ENCODE measurements at places on chromosomes 5 and 9.
A peak's percentile ranks its signal among the peaks of the same experiment; 100 is the strongest.

GRCh38 chr5:115859378-115859777 is 17.6 kb downstream of the AP3S1 start:
- DNase-seq = no peak

GRCh38 chr5:34416501-34417008 is 239.6 kb upstream of the RAI14 start:
- no peak for DNase-seq

DNA sequence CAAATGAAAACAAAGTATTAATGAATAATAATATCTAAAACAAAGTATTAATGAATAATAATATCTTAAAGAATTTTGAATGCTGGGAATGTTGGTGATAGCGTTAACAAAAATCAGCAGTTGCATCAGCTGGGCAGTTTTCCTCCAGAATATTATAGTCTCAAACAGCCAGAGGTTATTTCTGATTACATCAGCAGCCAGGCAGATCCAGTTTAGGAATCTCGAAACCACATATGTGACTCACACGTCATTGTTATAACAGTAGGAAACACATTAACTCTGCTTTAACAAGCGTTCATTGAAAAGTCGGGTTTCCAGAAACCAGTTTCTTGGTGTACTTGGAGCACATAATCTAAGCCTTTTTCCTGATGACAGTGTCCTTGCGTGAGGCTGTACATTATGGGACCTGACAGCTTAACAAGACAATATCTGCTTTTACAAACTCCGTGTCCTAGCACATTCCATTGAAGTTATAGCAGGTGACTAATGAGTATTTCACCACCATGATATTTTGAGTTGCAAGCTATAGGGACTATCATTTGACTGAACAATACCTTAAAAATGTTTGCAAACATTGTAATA is 559.5 kb upstream of the KLF4 start:
- peak; percentile 15 for DNase-seq

DNA sequence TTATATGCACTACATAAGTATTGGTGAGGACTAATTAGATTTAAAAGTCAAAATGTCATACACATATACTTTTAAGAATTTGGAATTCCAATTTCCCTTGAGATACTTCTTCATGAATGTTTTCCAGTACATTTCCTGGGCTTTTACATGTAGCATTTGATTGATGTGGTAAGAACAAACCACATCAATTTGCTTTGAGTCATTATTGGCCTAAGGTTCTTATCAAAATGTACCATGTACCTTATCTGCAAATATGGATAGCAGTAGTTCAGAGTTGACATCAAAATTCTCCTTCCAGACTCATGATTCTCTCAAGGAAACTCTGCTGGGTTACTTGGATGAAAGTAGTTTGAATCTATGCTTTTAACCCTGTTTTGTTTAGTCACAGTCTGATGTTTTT is 2.5 kb downstream of the CAST start:
- DNase-seq = no peak

DNA sequence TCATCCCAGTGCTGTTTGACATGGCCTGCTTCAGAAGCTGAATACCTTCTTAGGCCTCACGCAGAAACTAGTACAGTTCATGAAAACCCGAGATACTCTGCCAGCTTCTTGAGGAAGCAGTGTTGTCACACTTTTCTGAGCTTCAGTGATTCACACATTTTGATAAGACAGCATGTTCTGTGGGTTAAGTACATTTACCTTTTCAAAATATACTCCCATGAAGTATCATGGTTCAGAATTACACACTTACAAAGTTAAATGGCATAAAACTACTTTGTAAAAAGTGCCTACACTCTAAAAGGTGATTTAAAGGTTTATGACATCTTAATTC is 56.9 kb downstream of the VCAN start:
- DNase-seq = no peak

DNA sequence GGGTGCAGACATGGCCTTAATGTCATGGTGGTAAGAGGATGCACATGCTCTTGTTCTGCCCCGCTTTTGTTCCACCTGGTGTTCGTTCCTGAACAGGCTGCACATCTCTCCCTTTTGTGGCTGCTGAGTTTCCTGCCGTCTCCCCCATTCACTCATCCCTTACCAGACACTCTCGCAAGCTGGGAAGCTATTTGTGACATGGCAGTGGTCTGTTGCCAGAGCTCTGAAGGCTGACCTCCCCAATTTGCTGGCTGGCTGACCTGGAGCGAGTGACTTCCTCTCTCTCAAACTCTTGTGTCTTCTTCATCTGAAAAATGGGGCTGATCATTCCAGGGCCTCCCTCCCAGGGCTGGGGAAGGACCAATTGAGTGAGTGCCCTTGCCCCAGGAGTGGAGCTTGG is 35.9 kb downstream of the HRH2 start:
- DNase-seq = no peak

- DNase-seq = peak; percentile 74
Measured at GRCh38 chr5:141951332-141951781, 6.6 kb downstream of the PCDH12 start.

DNA sequence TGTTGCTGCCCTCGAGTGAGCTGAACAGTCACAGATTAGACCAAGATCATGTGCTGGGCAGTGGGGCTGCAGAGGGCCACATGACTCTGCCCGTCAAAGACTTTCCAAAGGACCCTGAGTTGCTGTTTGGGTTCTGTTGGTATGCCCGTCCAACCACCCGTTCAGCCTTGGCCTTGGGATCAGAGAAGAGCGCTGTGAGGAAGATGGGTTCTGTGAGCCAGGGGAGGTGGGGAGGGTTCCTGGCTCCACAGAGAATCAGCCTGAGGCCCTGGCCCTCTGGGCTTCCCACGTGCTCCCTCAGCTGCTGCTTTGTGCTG is 72.6 kb downstream of the RGS3 start:
- DNase-seq = no peak

- no peak for DNase-seq
Measured at GRCh38 chr9:27572061-27572460, 1.2 kb downstream of the C9orf72 start.

DNA sequence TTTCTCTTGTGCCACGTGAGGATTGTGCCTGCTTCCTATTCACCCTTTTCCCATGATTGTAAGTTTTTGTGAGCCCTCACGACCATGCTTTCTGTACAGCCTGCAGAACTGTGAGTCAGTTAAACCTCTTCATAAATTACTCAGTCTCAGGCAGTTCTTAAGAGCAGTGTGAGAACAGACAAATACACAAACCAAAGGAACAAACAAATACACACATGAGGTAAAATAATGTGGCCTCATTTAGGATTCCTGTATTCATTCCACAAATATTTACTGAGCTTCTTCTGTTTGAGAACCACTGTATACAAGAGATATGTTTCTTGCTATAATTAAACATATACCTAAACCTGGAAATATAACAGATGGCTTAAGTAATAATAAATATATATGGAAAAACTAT is 760.3 kb downstream of the CDH9 start:
- no peak for DNase-seq

- DNase-seq = no peak
Measured at GRCh38 chr9:6218099-6218502, 2.5 kb downstream of the IL33 start.

- DNase-seq = no peak
Measured at GRCh38 chr5:62268792-62269191, 37.2 kb upstream of the KIF2A start.

DNA sequence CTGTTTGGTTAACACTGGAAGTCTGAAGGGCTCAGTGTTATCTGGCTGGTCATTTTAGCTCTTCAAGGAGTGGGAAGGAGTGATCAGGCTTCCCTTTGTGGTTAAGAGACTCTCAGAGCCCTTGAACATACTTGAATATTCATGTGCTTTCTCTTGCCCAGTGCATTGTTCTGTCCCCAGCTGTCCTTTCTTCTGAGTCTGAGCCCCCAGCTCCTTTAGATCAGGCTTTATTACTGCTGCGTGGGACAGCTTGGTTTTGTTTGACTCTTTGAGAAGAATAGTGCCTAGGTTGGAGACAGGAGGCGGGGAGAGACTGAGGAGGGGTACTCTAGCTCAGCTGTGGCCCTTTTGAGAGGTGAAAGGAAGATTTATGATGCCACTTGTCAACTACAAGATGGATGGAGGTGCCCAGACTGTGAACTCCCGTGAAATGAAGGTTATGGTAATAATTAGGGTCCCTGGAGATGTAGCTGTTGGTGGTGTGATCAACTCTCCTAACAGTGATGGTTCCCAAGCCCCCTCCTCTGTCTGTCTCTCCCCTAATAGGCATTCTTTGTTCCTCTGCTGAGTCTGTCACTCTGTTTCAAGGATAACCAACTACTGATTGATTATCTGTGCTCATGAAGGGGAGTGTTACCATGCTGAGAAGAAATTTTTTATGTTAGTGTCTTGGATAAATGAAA is 83.1 kb upstream of the GLRA1 start:
- DNase-seq = no peak

- DNase-seq = no peak
Measured at GRCh38 chr5:59661954-59662615, 231.4 kb downstream of the PDE4D start.

DNA sequence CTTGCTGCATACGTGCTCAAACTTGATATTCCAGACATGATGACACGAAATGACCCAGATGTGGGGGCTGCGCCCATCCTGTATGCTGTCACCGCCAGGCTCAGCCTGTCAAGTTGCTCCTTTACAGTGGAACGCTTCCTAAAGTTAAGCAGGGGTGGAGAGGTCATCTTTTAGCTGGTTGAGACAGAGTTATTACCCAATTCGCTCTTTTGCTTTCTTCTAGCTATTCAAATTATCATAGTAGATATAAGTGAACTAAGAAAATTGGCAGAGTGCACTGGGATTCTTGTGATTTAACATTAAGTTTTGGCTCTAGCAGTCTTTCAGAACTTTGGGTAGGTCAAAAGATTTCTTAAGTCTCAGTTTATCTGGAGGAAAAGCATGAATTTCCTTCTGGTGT is 69.8 kb upstream of the BASP1 start:
- DNase-seq = no peak

GRCh38 chr5:113071401-113071800 is 94.8 kb downstream of the DCP2 start:
- no peak for DNase-seq

GRCh38 chr5:126053630-126054029 is 369.6 kb upstream of the GRAMD2B start:
- no peak for DNase-seq

- DNase-seq = no peak
Measured at GRCh38 chr9:134214766-134215419, 50.5 kb upstream of the RNU6ATAC start.

- DNase-seq = no peak
Measured at GRCh38 chr5:109830955-109831502, 141.3 kb downstream of the MAN2A1 start.

- DNase-seq = no peak
Measured at GRCh38 chr5:421901-422300, 21.1 kb upstream of the EXOC3 start.

- no peak for DNase-seq
Measured at GRCh38 chr5:151474799-151475198, 27.4 kb downstream of the SLC36A1 start.

DNA sequence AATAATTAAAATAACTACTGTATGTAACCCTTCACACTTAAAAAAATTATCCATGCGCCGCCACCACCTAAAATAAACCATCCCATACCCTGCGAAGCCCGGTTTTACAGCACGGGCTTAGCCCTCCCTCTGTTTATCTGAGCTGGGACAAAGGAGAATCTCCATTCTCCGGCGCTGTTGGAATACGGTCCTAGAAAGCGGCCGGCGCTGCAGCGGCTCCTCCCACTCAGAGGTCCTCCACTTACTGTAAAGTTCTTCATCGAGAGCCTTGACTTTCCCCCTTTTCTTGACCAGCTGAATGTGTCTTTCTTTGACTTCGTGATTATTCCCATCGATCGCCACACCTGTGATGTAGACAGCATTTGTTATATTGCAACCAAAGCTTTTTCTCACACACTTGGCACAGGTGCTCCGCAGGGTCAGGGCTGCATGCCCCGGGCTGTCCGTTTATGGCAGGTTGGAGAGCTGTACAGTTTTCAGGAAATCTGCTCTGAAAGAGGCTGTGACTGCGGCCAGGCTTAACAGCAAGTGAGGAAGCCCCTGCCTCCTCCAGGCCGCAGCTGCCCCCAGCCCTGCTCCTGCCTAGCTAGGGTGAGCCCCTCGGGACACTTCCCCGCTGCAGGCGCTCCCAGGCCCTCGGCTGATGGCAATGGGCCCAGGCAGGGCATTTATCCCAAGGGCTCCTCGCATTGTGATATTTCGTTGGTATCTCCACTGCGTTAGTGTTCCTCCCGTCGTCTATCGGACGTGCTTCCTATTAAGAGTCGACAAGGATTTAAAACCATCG is 16.7 kb downstream of the GFPT2 start:
- DNase-seq = no peak

GRCh38 chr5:172909931-172910502 is 49.2 kb upstream of the RPL26L1 start:
- DNase-seq = no peak

DNA sequence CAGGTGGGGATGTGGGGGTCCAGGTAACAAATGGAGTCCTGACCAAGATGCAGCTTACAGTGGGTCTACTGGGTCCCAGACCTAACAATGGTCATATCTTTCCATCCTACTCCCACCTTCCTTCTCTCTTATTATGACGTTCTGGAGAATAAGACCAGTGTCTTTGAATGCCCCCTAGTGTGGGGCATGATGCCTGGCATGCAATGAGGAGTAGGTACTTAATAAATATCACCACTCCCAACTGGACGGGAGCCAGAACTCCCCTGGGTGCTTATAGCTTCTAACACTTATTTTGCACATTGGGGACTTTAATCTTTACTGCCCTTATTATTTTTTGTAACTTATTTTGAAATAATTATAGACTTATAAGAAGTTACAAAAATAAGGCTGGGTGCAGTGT is 98.2 kb downstream of the NDFIP1 start:
- DNase-seq = no peak

- no peak for DNase-seq
Measured at GRCh38 chr5:9428272-9428671, 117.6 kb downstream of the SEMA5A start.

DNA sequence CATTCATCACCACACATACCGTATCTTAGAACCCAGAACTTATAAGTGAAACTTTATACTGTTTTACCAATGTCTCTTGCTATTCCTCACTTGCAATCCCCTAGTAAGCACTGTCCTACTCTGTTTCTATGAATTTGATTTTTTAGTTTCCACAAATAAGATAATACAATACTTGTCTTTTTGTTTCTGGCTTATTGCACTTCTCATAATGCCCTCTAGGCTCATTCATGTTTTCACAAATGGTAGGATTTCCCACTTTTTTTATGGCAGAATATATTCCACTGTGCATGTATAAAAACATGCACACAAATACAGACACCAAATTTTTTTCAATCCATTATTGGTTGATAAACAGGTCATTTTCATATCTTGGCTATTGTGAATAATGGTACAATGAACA is 1742.3 kb upstream of the NUDT12 start:
- no peak for DNase-seq
